ENCODE measurements at places on chromosomes 11 and 22. TPM values are rescaled to one million over a fixed set of nuclear protein-coding genes. Genes with fewer than 3 reads are reported as not detected.

GRCh38 chr11:32213223-32213622 is 122.3 kb downstream of the RCN1 start:
- no peak for DNase-seq

DNA sequence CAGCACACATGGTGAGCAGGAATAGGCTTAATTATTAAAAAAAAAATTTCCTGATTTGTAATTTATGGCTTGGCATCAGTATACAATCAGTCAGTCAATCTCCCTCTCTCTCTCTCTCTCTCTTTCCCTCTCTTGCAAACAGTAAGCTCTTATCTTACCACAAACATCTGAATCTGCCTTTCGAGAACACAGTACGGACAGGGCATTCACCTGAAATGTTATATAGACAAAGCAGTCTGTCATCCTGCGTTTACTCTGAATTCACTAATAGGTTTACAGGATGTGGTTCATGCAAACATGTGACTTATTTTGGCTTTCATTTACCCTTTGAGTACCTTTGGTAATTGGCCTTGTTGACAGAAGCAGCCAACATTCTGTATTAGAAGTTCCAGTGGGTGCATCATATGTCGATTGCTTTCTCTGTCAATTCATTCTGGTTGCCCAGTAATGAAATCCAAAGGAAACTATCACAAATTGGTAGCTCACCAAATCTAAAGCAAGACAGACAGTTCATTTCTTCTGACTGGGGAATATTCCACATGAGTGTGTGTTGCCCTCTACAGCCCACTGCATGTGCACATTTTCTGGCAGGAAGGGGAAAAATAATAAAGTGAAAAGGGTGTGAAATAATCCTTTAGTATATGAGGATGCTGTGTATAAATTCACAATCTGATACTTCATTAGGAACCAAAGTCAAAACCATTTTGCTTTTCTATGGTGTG is 1058.2 kb downstream of the LRRC4C start:
- no peak for DNase-seq

GRCh38 chr22:38953091-38953490 is 4.3 kb upstream of the APOBEC3A start:
- DNase-seq = no peak

Gene IFITM10
- total RNA-seq = 0.23 TPM

- no peak for DNase-seq
Observed at GRCh38 chr22:29617922-29618629, 14.6 kb downstream of the NF2 start.

DNA sequence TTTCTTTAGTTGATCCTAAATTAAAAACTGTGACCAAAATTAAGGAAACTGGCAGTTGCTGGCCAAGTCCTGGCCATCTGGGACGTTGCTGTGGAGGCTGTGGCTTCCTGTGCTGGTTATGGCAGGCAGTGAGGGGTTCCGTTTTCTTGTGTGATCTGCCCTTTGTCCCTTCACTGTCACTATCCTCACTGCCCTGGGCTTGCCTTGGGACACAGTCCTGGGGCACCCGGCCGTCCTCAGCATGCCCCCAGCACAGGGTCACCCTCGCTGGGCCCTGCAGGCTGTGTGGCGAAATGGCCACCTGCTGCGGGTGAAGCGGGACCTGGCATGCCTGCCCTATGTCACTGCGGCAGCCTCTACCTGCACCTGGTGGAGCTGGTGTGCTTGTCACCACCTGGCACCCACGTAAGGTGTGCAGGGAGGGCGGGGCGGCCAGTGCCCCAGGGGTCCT is 52.5 kb upstream of the SLC22A12 start:
- no peak for DNase-seq

DNA sequence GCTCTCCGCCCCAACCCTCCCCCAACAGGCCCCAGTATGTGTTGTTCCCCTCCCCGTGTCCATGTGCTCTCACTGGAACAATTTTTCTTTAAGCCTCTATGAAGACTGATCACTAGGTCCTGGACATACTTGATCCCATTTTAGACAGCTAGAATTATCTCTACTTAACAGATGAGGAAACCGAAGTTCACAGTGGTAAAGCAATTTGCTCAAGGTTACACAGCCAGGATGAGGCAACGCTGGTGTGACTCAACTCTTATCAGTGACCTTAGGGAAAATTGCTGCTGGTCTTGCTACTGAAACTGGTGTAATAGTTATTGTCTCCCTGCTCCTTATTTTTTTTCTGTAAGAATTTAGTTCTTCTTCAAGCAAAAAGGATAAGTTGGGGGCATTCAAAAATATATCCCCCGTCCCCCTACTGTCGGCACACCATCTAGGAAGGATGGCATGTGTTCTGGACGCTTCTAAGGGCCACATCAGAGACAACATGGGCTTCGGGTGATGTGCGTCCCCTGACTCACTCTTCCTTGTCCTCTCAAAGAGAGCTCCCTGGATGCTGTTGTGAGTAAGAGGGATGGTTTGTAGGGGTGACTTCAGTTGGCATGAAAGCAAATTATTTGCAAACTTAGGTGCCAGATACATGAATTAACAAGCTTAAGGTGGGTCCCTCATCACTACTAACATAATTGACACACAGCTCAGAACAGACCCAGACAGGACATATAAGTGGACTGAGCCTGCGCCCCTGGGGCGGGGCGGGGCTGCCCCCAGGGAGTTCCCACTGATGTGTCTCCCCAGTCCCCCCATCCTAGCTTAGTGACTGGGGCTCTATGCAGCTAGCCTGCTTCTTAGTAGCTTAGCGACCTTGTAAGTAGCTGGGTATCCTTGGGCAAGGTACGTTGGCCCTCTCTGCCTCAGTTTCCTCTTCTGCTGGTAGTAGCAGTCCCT is 23.6 kb upstream of the ALX4 start:
- DNase-seq = no peak

- DNase-seq = no peak
Observed at GRCh38 chr11:3120071-3120792, 44.9 kb downstream of the OSBPL5 start.

Gene MN1
- 4.9 TPM for total RNA-seq

- no peak for DNase-seq
Observed at GRCh38 chr22:23158516-23159290, 13.4 kb downstream of the RAB36 start.

Gene CHRM4
- 1.1 TPM for total RNA-seq

DNA sequence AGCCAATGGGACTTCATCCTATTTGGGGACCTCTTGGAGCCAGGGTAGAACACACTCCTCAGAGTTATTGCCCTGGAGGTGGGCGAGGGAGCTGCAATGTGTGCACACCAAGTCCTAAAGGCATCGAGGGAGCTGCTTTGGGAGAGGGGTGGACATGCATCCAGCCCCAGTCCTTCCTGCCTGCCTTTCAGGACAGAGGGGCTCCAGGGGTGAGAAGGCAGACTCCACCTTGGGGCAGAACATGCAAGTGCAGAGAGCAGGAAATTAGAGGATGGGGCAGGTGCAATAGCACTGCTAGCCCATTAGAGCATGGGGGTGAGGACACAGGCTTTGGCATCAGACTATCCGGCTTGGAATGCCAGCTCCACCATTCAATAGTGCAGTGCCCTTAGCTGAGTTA is 288.5 kb downstream of the OPCML start:
- DNase-seq = no peak

GRCh38 chr11:134686460-134687061 is 274.5 kb upstream of the B3GAT1 start:
- DNase-seq = no peak

Gene IZUMO1R
- total RNA-seq = not detected

DNA sequence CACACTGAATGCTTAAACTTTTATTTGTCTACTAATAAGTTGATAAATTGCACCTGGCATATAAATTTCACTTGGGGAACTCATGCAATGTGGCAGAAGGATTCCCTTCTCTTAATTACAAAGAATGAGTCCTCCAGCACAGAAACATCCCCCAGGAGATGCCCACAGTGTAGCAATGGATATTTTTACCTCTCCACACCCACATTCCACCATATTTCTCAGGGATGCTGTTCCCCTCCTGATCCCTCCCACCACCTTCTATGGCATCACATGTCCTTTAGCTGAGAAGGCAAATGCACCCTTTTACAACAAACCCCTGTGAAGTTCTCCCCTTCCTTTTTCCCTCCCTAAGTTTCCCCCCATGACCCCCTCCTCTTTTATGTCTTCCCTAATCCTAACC is 56.1 kb upstream of the UBASH3B start:
- no peak for DNase-seq

GRCh38 chr11:45285930-45286632 is at the start of gene SYT13:
Gene SYT13, minus strand, starts transcription at chr11:45286341. Its CDS starts 134 bp downstream, at chr11:45286207.
- DNase-seq = peak; percentile 54

DNA sequence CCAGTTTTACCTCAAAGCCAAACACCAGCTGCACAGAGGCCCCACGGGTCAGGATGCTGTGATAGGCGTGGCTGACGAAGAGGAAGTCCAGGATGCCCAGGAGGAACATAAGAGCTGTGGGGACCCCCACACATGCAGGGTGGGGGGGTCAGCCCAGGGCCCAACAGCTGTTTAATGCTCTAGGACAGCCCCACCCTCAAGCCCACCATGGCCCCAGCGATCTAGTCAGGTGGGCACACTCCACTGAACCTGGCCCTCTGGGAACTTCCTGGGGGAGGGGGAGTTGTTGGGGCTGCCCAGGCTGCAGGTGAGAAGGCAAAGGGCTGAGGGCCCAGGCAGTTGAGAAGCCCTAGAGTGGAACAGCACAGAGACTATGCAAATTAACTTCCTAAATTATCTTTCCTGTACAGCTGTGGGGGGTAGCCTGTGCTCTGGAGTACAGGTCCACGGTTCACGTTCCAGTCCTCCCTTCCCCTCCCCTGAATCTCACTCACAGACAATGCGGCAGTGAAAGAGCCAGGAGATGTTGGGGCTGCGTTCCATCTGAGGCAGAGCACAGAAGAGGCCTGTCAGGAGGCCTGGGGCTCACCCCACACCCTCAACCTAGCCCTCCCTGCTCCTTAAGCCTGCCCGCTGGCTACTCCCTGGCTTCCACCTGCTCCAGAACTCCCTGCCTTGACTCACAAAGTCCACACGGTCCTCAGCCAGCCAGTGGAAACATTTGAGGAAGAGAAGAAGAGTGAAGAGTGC is 1.9 kb downstream of the SYVN1 start:
- DNase-seq = no peak

- no peak for DNase-seq
Observed at GRCh38 chr11:123654566-123655081, at the start of gene SCN3B. Gene SCN3B, minus strand, starts transcription at chr11:123654624. Its CDS starts 823 bp downstream, at chr11:123653801.

Gene KRTAP5-8
- not detected for total RNA-seq

Gene FGF4
- total RNA-seq = 2.0 TPM

DNA sequence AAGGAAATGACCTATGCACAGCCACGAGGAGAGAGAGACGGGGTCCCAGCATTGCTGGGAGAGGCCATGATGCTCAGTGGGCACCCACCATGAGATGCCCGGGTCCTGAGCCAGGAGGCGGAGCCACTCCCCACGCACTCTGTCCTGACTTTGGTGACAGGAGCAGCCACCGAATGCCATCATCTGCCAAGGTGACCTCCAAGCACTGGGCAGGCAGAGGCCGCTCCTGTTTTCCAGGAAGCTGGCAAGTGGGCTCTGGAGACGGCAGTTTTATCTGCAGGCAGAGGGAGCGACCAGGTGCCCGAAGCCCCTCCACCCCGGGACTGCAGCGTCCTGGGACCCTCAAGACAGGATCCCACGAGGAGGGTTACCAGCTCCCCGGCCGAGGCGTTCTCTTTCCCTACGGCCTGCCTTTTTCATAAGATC is 453.9 kb downstream of the BRD1 start:
- DNase-seq = no peak

GRCh38 chr11:9616858-9617257 is 43.4 kb downstream of the WEE1 start:
- no peak for DNase-seq

Gene PNPLA5
- 8.2 TPM for total RNA-seq

Gene C22orf31
- total RNA-seq = not detected

DNA sequence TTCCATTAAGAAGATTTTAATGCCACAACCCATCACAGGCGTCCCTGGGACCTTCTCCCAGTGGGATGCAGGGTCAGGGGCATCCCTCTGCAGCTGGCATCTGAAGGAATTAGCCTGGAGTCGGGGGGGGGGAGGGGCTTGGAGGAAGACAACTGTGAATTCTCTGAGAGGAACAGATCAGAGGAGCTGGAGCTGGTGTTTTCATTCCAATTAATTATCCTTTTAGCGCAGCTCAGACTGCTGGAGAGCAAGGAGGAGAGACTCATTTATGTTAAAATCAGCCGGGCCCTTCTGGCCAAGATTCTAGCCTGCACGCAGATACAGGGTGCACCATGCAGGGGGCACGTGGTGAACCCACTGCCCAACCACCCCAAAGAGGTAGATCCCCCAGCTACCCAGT is 116.2 kb downstream of the CHST1 start:
- no peak for DNase-seq

- DNase-seq = no peak
Observed at GRCh38 chr11:11403763-11404725, 51.0 kb upstream of the CSNK2A3 start.

DNA sequence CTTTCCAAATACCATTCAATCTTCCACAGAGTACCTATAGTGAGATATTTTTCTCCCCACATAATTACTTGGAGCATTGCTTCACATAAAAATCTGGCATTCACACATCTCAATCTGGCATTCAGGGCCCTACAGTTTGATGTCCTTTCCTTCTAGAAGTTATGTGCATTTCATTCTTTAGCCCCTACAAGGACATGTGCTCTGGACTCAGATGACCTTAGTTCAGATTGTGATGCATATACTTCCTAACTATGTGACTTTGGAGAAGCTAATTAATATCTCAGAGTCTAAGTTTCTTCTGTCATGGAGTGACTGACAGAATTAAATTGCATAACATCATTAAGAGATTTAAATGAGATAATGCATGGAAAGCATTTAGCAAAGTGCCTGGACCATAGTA is 25.9 kb upstream of the PRSS23 start:
- no peak for DNase-seq

Gene GGTLC2
- not detected for total RNA-seq

- no peak for DNase-seq
Observed at GRCh38 chr22:44184006-44184405, 3.3 kb downstream of the PARVG start.

DNA sequence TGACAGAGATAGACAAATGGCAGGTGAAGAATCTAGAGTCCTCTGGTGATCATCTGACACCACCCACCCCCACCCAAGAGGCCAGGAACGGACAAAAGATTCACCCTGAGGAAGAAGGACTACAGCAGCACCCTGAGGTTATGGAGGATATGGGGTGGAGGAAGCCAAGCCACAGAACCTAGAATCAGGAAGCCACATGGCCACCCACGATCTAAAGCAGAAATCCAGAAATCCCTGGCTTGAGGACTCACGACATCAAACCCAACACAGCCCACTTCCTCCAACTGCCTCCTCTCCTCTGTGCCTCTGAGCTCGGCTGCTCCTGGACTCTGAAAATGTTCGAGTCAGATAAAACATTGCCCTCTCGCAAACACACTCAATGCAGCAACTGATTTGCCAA is 364.3 kb downstream of the SHANK2 start:
- DNase-seq = no peak

Gene CHADL
- 0.84 TPM for total RNA-seq

Gene PIWIL4
- total RNA-seq = 0.52 TPM

DNA sequence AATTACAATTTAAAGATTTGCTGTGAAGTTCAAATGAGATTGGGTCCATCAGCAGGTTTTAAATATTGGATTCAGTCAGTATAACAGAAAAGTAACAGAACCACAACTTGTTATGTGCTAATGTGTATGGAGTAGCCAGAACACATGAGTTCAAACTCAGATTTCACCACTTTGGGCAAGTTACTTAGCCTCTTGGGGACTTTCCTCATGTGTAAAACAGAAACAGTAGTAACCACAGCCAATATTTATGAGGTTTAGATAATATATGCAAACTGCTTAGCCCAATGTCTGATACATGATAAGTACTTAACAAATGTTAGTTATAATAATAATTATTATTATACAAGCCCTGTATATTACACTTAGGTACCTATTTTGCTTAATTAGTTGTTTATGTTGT is 21.8 kb upstream of the SLC5A12 start:
- no peak for DNase-seq

Gene SLC22A9
- not detected for total RNA-seq

- no peak for DNase-seq
Observed at GRCh38 chr11:120391292-120391691, 55.1 kb downstream of the ARHGEF12 start.

All from H1 (cell line).